ENCODE measurements at places on chromosomes 11 and 22.

- peak; percentile 27 for DNase-seq
Measured at GRCh38 chr11:101860696-101861427, 53.9 kb upstream of the CEP126 start.

DNA sequence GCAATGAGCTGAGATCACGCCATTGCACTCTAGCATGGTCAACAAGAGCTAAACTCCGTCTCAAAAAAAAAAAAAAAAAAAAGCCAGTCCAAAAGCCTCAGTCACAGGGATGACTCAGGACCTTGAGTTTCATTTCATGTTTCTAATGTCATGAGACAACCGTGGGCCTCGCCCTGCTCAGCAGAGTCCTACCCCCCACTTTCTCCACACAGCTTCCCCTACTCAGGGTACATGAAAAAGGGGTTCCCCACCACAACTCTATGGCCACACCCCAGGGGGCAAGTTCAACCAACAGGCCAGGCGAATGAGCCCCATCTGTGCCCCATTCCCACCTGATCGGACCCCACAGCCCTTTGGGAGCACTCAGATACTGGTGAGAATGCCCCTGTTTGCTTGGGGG, 24.3 kb upstream of the ADA2 start:
- no peak for DNase-seq

DNA sequence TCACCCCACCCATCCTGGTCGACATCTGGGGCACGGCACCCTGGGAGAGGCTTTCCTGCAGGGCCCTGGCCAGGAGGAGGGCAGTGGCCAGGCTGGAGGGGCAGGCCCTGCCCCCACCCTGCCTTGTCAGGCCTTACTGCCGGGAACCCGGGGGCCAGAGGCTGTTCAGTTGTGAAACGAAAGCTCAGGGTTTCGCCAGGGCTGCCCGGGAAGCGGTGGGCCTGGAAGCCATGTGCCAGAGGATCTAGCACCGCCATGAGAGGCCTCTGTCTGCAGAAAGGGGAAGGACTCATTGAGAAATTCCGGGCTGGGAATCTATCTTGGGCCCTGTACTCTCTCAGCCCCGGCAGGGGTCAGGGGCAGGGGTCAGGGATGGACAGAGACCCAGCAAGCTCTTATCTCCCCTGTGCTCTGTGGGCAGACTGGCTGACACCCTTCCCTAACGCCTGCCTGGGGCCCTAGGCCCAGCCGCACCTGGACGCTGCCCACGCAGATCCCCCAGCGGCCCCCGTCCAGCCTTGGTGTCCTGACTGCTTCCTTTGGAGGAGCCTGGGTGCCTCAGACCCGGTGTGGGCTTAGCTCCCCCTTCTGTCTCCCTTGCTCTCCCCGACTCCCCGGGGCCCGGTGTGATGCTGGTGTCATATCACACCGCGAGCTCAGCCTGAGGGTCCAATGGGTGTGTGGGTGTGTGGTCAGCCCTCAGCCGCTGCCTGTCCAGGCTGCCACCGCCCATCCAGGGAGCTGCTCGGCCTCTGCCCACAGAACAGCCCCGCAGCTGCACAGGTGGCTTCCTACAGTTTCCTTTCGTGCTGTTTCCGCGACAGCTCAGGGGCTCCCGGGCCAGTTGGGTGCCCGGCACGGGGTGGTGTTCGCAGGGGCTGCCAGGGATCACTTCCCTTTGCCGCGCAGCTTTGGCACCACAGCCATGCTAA, 6.5 kb downstream of the PIM3 start:
- no peak for DNase-seq

GRCh38 chr22:39490135-39490798, 11.8 kb upstream of the MIEF1 start:
- peak; percentile 75 for DNase-seq

- DNase-seq = no peak
Measured at GRCh38 chr11:10268746-10269488, 25.1 kb downstream of the SBF2 start.

DNA sequence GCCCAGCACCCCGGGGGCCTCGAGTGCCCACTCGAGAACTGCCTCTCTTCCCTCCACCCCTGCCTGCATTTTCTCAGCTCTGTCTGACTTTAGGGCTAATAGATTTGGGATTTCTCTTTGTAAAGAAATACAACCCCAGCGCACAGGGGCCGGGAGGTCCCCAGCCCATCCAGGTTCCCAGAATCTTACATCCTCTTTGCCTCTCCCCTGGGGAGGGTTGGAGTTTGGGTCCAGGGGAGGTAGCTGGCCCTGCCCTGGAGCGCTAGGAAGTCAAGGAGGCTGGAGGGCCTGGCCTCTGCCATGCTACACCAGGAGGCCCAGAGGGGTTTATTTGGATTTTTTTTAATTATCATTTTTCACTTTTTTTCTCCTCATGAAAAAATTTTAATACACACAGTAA, 65.7 kb upstream of the LMO1 start:
- DNase-seq = no peak

Data from prostate gland (tissue), 2 donors.